ENCODE measurements at places on chromosomes 4 and X.

- peak; percentile 89 for DNase-seq
Observed at GRCh38 chr4:101527188-101527587, 179.9 kb upstream of the PPP3CA start.

GRCh38 chr4:156193800-156194199 lies 240.1 kb upstream of the CTSO start:
- no peak for DNase-seq

- peak; percentile 3 for DNase-seq
Observed at GRCh38 chr4:53478671-53479456, 101.4 kb downstream of the FIP1L1 start.

GRCh38 chrX:149499766-149500165 lies 5.3 kb downstream of the IDS start:
- no peak for DNase-seq

GRCh38 chr4:129344058-129344457 lies 248.1 kb downstream of the C4orf33 start:
- DNase-seq, result peak; percentile 8

- DNase-seq, result no peak
Observed at GRCh38 chrX:132855780-132856341, 102.6 kb downstream of the HS6ST2 start.

DNA sequence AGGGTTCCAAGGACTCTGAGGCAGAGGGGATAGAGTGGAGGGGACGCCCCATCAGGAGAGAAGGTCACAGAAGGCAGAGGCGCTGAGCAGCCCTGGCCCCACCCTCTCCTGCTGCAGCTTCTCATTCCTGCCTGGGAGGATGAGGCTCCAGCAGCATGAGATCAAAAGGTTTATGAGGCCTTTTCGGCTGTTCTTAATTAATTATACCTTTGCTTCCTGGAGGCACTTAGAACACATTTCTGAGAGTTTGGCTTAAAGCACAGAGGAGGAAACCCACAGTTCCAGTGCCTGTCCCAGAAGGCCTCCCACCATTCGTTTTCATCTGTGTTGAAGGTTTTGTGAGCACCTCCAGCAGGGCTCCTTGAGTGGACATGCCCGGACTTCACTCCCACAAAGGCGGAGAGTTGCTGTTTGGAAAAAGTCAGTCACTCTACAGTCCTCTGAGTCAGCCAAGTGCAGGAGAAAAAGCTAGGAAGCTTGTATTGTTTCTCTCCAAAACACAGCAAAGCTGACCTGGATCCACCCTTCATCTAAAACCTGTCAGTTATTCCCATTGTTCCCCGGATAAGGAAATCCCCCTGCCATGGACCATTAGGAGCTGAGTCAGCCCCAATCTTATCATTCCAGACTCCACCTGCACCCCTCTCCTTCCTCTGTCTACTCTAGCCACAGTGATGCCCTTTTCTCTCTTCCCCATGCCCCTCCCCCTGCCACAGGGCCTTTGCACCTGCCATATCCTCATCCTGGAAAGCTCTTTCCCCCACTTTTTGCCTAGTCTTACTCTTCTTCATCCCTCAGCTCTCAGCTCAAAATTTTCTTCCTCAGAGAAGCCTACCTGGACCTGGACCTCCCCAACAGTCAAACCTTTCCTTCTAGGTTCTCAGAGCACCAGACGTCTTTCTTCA lies 276.8 kb downstream of the FBXW7 start:
- DNase-seq, result no peak

GRCh38 chr4:38193236-38193863 lies 233.2 kb downstream of the PTTG2 start:
- no peak for DNase-seq

- DNase-seq, result no peak
Observed at GRCh38 chr4:173282626-173283025, 51.5 kb downstream of the HMGB2 start.

DNA sequence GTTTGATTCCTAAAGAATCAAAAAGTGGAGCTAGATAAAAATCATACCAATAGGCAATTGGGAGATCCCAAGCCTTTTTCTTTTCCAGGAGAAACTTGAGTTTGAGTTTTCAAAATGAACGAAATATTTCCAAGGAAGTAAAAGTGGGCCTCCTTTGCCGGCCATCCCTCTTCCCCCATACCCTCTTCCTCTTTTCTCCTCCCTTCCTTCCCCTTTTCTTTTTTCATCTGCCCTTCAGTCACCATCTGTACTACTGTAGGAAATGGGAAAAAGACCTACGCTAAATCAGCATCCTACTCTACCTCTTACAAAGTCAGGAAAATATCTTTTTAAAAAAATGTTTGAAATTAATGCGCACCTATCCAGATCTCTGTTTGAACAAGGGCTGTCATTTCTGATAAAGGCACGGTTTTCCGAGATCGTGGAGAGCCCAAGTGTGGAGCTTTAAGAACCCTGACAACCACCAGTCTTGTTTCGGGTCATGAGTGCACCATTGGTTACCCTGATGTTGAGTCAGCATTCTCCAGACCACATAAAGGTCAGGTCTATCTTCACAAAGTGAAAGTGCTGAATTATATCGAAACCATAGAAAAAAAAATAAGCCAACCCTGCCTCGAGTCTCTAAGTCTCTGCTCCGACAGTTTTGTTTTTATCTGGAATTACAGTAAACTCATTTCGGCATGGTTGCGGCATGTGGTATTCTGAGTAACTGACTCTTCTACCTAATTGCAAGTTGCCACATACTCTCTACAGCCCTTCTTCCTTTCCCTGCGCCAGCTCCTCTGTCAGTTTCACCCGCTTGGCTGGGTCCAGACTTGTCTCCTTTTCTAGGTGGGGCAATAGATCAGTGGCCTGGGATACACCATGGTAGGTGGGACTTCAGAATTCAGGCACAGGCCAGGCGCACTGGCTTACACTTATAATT lies 140.2 kb upstream of the KLF3 start:
- peak; percentile 94 for DNase-seq

- DNase-seq, result peak; percentile 3
Observed at GRCh38 chrX:155334486-155335336, at the start of gene CLIC2. Gene CLIC2, minus strand, starts transcription at chrX:155334614. Its CDS starts 187 bp downstream, at chrX:155334427.

DNA sequence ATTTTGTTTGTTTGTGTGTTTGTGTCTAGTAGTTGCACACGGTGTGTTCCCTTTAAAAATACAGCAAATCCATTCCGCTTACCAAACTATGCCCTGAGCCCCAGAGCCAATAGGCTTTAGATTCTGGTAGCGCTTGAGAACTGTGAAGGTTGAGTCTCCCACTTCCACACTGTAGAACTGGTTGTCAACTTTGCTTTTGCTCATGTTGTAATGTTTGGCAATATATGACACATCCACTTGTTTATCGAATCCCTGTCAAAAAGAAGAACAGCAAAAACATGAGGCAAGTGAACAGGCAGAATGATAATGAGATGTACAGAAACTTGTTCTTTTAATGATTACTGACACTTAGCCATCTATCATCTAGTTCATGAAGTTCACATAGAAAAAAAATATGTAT lies 200.6 kb downstream of the MAPK10 start:
- DNase-seq, result no peak

DNA sequence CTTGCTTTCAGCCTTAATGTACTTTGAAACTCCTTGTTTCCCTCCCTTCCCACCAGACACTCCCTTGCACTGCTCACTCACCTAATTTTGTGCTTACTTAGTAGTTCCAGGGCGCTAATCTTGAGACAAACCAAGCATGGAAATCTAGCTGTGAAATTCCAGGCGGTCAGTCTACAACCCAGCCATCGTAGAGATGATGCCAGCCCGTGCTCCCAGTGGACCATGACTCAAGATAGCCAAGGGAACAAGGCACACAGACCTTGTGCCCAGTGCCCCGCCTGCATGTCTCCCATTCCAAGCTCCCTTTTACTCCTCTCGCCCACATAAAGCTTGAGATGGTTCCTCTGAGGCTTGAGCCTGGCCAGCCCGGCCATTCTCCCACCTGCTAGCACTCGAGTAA lies 11.1 kb downstream of the TREX2 start:
- no peak for DNase-seq

DNA sequence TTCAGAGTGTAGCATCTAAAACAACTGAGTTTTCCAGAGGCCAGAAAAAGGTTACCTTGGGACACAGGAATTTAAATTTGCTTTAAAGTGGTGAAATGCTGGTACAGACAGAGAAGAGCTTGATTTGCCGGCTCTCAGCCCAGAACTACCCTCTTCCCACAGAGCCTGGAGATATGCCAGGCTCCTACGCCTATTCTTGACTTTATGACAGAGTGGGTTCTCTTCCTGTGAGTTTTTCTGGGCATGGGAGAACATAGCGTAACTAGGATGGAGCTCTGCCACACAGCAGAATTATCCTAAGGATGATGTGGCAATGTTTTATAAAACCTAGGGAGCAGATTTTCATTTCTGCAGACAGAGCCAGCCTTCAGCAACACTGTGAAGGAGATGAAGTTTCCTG lies 241.8 kb downstream of the GRIA3 start:
- DNase-seq, result no peak

DNA sequence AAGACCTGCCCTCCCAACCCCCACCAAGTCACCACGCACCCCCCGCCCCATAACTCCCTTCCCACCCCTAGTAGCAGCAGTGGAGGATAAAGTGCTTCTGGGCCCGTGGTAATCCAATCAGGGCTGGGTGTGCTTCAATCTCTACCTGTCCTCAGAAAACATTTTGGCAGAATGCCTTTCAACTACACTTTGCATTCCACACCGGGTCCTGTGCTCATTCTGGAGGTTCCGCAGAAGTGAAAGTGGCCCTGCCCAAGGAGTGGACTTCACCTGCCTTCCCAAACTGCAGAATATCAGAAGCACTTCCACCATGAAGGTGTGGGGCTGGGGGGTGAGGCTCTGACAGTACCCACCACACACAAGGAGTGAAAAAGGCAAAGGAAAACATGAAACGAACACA lies 322.3 kb downstream of the DHX15 start:
- no peak for DNase-seq

DNA sequence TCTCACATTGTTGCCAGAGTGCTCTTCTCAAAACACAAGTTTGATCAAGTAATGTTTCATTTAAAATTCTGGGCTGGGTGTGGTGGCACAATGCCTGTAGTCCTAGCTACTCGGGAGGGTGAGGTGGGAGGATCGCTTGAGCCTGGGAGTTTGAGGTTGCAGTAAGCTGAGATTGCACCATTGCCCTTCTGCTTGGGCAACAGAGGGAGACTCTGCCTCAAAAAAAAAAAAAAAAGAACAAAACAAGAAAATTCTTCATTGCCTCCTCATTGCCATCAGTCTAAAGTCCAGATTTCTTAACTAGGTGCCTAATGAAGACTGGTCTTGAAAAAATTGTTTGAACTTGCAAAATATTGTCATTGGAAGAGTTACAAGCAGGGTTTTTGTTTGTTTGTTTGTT lies 120.1 kb downstream of the MFAP3L start:
- no peak for DNase-seq

DNA sequence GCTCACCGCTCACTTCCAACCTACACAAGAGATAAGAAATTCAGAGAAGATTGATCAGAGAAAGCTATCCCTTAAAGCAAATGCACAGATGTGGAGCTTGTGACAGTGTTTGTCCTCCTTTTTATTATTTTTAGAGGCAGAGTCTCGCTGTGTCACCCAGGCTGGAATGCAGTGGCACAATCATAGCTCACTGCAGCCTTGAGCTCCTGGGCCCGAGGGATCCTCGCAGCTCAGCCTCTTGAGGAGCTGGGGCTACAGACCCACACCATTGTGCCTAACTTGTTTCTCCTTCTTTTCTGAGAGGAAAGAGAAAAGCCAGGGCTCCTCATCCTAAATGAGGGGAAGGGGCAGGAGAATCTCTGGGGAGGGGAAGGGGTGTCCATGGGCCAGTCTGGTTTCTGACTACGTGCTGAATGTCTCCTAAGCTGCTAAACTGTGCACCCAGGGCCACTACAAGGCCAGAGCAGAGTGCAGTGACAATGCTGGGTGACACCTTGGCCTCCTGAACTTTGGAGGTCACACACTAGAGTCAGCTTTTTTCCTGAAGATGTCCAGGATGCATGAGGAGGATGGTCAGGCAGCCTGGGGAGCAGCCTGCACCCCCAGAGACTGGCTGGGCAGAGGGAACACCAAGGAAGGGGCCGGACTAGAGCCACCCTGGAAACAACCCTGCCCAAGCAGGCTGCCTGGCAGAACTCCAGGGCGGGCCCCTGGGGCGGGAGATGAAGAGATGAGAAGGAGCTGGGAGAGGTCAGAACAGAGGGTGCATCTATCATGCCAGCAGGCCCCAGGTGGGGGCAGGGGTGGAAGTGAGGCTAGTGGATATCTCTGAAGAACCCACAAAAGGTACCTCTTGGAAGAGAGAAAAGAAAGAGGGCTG lies 55.5 kb upstream of the PROM1 start:
- DNase-seq, result no peak

GRCh38 chr4:16739997-16740624 lies 158.3 kb downstream of the LDB2 start:
- DNase-seq, result no peak

GRCh38 chrX:13699183-13699826 lies 10.4 kb downstream of the RAB9A start:
- DNase-seq, result no peak

DNA sequence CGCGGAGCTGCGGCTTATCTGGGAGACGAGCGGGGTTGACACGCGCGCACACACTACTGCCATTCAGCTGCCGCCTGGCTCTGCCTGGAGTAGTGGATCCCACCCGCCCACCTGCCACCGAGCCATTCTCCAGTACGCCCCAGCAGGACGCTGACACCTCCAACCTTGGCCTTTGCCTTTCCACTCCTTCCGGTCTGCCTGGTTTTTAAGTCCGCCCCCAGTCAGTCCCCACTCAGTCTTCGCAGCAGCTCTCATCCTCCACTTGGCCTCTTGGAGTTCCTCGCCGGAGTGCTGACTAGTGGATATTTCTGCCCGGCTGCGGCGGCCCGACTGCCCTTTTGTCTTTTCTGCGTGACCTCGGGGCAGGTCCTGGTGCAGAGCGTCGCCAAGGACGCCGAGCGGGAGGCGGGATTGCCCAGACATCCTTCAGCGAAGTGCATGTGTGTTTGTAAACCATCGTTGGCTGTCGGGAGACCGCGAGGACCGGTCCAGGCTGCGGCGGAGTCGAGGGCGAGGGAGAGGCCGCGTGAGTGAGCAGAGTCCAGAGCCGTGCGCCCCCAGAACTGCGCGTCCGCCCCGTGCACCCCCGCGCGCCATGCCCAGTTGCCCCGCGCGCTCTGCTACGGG lies 1.1 kb downstream of the SLIT2 start:
- DNase-seq, result no peak

- no peak for DNase-seq
Observed at GRCh38 chrX:17021851-17022604, 75.6 kb downstream of the REPS2 start.

DNA sequence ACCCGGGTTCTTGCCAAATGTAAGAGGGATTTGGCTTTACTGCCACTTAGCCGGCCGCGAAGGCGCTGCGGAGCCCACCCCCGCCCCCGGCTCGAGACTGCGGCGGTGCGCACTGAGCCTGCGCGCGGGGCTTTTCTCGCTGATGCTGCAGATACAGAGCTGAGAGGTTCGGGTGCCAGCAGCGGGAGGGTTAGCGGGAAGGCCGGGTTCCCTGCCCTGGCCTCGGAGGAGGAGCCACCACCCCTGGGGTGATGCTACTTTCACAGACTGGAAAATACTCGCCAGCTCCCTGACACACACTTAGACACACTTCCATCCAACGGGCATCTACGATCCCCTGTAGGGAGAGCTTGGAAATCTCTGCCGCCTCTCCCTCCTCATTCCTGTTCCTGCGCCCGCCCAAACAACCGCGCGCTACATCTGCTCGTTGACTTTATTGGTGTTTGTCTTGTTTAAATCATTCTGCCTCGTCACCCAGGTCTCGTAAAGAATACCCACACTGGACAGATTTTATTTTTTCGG lies 2.1 kb upstream of the PCDH7 start:
- no peak for DNase-seq

GRCh38 chrX:68889249-68889648 lies 60.4 kb downstream of the EFNB1 start:
- no peak for DNase-seq
